NCI-H1930 (cell line): ENCODE measurements at places on chromosomes 5 and 9.

GRCh38 chr9:134627417-134628353 is 13.9 kb upstream of the COL5A1 start:
- DNase-seq = no peak

DNA sequence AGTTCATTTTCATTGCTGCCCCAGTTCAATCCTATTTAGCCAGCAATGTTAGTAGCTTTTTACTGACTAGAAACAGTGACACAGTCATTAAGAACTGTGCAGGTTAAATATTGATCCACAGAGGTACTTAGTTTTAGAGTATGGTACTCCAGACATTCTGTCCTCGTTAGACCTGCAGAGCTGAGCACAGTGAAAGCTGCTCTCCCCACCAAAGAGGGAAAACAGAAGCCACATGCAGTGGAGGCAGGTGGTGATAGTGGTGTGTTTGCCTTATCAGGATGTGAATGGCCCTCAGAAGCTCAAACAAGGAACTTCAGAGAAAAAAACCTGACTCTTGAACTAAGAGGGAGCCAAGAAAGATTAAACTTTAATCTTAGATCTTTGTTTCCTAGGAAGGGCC is 75.5 kb downstream of the UNC13B start:
- DNase-seq = no peak

GRCh38 chr9:75140261-75140660 is 51.9 kb downstream of the OSTF1 start:
- DNase-seq = no peak

- peak; percentile 52 for DNase-seq
Observed at GRCh38 chr5:159091065-159091464, 8.7 kb downstream of the EBF1 start.

DNA sequence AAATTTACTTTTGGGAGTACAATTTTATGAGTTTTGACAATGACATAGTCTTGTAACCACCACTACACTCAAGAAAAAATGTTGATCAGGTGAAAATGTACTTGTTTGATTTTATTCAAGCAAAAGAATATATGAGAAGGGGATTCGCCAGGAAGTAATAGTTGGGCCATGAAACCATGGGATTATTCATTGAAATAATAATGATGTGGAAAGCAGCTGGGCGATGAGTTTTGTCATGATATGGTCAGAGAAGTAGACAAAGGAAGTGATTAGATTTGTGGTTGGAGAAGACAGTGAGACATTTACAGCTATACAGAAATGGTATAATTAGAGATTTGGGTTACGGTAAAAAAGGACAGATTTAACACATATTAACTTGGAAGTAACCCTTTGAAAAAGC is 11.2 kb downstream of the HMGCR start:
- no peak for DNase-seq

- DNase-seq = no peak
Observed at GRCh38 chr9:4491626-4491975, 1.3 kb downstream of the SLC1A1 start.

- DNase-seq = no peak
Observed at GRCh38 chr5:142584891-142585290, 101.0 kb downstream of the FGF1 start.

GRCh38 chr5:133423618-133424282 is 188.6 kb downstream of the FSTL4 start:
- DNase-seq = peak; percentile 9

- no peak for DNase-seq
Observed at GRCh38 chr9:133881671-133882381, 110.3 kb downstream of the VAV2 start.

DNA sequence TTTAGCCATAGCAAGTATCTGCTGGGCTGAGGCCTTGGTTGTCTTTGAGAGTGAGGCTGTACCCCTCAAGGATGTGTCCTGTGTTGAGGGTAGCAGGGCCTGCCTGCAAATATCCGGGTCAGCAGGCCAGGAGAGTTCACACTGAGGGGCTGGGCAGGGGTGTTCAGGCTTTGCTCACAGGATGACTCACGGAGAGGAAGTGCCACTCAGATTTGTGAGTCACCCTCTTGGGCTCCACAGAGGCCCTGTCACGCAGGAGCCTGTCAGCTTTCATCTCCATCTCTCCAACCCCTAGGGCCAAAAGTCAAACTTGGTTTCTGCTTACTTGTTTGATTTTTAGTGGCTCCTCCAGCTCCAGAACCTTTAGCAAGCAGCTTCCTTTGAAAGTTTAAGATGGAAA is 211.5 kb downstream of the SEC61B start:
- no peak for DNase-seq

DNA sequence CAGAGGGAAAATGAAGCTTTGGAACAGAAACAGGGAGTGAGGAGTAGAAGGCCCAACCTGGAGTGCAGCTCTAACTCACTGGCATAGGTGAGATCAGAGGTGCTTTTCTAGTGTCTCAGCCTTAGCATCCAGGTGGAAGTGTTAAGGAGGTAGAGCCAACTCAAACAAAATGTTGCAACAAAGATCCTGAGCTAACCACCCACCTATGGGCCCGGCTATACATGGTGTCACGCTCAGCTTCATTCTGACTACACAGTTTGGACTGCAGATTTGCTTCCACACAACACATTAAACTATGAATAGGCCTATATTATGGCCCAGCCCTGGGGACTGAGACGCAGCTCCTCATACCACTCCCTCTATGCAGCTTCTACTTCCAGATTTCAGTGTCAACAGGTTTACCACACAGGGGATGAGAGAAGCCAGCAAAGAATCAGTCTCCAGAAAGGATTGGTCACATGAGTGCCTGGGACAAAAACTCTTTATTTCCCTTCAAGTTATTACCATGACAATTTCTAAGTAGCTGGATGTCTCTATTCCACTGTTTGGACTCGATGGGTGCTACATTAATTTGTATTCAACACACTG is 9.0 kb downstream of the C5orf63 start:
- DNase-seq = no peak

DNA sequence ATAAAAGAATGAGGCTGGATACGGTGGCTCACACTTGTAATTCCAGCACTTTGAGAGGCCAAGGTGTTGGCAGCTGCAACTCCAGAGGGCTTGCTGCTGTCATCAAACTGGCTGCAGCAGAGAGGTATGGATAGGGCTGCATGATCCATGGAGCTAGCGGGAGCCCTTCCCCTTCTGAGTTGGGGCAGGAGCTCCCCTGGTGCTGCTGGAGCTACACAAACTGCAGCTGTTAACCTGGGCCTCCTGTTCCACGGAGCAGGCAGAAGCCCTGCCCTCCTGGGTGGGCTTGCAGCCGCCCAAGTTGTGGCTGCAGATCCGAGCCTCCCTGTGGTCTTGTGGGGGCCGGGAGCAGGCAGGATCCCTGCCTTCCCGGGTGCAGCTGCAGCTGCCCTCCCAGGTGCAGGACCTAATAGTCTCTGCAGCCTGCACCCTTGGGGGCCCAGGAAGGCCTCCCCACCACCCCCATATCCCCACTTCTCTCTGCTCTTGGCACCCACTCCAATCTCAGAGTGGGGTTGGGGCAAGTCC is 15.8 kb downstream of the CDC25C start:
- DNase-seq = no peak

DNA sequence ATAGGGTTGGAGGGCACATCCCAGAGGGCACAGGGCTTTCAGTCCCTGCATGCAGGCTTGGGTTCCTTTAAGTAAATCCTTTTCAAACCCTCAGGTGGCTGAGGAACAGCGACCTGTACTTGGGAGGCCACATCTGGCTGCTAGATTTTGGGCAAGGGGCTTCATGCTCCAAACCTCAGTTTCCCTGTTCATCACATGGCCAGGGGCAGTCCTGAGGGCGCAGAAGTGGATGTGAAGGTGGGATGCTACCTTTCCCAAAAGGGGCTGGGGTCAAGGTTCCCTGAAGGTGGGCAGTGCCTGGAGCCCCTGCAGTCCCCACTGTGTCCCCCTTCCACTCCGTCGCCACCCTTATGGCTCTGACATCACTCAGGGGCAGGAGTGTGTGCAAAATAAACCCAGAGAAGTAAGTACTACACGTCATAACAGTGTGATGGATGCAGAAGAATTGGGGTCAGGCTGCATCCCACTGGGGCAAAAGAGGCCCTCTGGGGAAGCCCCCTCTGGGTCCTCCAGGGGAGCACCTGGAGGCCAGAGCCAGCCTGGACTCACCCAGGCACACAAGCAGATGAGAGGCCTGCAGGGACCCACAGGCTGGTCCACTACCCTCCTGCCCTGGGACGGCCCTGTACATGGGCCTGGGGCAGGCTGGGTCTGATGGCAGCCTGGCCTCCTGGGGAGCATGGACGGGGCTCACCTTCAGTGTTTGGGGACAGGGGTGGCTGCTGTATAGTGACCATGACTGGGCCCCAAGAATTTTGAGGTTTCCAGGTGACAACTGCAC is 1.9 kb upstream of the CARD19 start:
- DNase-seq = no peak

- no peak for DNase-seq
Observed at GRCh38 chr9:655875-656274, 185.6 kb upstream of the DMRT1 start.

GRCh38 chr9:79302569-79302968 is 269.2 kb upstream of the TLE4 start:
- no peak for DNase-seq

DNA sequence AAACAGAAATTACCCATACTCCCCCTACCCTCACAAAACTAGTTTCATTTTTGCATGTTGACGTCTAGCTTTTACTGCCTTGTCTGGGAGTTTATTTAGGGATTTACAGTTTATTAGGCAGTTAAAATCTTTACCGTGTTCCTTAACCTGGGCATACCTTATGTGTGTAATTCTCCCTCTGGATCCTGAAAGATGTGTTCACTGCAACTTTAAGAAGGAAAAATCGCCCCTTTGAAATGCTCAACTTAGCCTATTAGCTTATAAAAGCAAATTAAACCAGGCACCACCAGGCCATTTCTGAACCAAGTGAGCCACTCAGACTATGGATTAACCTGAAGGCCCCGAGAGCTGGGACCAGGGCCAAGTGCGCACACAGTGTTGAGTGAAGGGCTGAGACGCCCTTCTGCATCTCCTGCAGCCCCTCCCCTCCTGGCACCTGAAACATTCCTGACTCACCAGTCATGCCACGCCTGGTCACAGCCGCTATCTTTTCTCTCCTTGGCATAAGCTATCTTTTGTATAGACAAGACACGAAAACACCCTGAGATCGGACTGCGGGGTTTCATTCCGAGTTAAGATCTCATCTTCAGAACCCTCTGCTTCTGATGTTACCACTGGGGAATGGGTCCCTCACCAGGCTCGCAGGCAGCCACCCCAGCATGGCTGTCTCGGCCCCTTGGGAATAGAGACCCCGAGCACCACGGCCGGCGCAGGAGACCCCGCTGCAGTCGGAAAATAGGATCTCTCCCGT is 111.9 kb downstream of the ROR2 start:
- no peak for DNase-seq

DNA sequence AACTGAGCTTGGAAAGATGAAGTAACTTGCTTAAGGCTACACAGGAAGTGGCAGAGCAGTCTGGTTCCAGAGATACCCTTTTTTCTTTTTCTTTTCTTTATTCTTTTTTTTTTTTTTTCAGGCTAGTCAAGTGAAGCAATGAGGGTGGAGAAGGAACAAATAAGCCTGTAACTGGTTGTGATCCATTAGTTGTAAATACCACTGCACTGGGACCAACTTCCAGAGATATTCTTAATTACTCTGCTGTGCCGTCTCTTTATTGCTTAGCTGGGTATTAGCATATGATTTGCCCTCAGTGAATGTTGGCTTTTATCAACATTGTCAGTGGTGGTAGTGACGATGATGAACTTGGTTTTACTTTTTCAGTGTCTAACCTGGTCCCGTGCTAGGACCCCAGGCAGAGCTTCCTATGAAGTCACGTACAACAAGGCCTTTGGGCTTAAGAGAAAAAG is 26.7 kb downstream of the LNPEP start:
- no peak for DNase-seq

- no peak for DNase-seq
Observed at GRCh38 chr5:94670726-94671125, 52.3 kb downstream of the SLF1 start.

DNA sequence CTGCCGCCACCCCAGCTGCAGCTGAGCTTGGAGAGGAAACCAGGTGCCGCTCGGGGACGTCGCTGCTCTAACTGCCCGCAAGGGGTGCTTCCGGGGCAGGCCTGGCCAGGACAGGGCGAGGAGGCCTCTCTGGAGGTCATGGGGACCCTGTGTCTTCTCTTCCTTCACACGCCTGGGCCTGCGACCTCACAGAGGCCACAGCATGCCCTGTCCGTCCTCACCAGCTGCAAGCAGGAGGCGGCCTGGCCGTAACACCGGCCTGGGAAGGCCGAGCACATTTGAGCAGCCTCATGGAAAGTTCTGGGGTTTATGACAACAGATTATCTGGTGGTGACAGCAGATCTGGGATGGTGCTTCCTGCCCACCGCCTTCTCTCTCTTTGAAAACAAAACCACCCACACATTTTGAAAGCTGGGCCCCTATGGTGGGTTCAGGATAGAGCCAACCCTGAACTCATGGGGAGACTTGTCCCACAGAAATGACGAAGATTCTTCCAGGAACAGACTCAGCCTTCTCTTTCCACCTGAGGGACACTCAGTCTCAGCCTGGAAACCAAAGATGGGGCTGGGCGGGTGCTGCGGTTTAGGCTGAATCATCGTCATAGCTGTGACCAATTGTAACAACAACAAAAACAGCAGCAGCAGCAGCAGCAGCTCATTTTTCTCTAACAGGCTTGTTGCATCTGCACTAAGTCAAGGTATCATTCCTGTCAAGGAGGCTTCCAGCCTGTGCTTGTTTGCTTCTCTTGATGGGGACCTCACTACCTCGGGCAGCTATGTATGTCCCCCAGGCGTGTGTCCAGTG is 99.6 kb upstream of the RAPGEF1 start:
- no peak for DNase-seq

- DNase-seq = no peak
Observed at GRCh38 chr9:129327552-129328328, 149.7 kb upstream of the IER5L start.

DNA sequence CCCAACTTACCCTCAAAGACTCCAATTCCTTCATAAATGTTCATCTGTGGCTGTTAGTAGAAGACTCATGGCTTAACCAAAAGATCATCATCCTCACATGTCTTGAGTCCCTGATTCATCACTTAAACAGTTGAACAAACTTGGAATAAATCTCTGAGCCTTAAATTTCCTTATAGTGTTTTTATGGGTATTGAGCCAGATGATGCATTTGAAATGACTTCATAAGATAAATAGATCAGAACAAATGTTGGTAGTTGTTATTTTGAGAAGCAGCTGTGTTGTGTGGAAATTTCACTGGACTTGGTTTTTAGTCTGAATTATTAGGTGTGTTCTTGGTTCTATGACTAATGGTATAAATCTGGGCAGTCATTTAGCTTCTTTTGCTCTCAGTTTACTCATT is 236.2 kb downstream of the NNT start:
- no peak for DNase-seq
